ENCODE measurements at places on chromosomes 5 and 9.

DNA sequence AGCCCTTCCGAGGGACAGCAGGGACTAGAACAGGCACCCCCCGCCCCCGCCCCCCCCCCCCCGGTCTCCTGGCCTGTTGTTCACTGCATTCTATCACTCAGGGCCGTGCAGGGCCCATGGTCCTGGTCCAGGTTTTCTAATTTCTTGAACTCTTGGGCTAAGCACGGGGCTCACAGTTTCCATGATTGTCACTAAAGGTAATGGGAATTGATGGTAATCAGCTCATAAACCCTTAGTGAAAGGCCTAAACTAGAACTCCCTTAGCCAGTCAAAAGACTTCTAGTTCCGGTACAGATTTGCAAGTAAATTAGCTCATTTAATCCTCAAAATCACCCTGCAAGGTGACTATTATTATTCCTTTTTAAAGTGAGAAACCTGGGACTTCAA is 14.7 kb upstream of the PWWP2A start:
- no peak for DNase-seq

DNA sequence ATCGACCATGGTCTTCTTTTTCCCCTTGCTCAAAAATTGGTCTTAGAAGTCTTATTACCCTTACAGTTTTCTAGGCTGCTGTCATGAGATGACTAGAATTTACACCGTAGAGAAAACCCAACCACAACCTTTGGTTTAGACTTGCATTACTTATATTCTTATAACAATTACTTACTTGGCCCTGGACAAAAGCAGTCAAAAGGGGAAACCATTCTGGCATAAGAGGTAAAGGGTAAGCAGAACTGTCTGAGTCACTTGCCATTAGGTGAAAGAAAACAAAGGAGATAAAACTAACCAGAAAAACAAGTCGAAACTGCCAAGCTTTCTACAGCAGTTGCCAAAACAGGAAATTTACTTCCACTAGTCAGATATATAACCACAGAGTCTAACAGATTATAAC is 17.9 kb downstream of the TMEM245 start:
- DNase-seq, result no peak

- DNase-seq, result no peak
These were observed 31.0 kb downstream of the UGT3A2 start for GRCh38 chr5:36035696-36036095.

DNA sequence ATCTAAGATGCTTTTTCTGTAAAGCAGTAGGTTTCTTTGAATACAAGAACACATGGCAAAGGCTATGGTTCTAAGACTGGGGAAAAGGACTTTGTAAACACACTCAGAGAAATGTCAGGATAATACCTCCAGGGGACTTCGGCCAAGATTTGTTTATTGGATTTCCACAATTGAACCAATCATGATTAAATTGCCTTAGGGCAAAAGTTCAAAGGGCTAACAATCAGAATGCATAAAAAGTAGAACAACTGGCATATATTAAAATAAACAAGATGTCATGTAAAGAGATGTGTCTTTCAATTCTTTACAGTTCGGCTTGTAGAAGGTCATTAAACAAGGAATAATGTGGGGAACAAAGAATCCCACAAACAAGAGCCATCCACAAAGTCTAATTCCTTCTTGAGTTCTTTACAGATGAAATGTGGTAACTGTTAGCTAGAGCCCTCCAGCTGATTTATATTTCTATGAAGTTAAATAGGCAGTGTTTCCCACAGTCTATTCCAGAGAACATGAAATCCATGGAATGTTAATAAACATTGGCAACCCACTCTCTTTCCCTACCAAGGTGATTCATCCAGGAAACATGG is 565.5 kb downstream of the ZNF608 start:
- no peak for DNase-seq

GRCh38 chr9:512555-513272 is 298.0 kb downstream of the DOCK8 start:
- no peak for DNase-seq

DNA sequence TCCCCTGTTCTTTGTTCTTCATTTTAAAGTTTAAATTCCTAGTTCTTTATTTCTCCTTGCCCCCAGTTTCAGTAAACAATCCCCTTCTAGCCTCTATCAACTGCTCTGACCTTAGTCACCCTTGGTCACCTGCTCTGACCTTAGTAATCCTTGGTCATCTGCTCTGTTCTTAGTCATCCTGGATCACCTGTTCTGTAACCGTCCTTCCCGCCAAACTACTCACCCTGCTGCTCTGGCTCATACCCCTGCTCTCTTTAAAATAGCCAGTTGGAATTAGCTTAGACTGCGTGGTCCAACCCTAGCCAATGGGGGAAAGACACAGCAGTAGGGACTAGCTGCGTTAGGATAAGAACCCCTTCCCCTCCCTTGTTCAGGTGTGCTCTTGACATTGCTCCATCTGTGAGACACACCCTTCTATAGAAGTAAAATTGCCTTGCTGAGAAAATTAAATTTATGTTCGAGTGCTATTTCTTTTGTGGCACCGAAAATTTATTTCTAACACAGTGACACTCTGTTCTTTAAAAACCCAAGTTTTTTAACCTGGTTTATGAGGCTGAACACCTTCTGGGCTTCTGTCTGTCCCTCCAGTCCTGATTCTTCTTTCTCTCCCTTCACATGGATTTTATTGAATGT is 3.8 kb downstream of the PRRC1 start:
- no peak for DNase-seq

DNA sequence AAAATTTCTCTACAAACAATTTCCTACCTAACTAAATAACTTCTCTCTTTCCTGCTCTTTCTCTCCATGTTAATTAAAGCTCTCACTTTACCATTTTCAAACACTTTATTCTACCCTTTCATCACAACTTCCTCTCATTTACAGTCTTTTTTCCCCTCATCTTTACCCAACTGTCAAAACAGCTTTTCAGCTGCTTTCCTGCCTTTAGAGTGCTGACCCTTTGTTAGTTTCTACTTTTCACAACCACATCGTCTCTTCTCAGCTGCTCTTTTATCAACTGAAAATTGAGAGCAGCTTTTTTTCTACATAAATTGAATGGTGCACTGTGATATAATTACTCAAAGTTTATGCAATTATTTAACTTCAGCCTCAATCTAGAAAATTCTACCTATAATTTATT is 3.1 kb upstream of the HOMER1 start:
- DNase-seq, result no peak

DNA sequence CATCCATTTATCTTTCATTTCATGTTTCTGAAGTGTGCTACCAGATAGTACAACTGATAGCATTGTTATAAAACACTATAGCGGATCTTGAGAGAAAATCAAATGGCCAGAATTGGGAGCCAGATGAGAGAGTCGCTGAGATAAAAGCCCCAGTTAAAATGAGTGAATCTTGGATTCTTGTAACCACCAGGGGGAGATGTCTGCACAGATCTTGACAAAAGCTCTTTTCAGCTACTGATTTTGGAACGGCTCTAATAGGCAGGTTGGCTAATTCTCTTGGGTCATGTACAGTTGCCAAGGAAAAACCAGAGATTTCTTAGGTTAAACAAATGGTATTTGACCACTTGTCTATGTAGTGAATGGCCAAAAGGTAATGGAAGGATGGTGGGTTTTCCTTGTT is 21.7 kb downstream of the F2RL2 start:
- DNase-seq, result no peak

GRCh38 chr5:67047160-67047559 is 149.4 kb downstream of the CD180 start:
- DNase-seq, result no peak

DNA sequence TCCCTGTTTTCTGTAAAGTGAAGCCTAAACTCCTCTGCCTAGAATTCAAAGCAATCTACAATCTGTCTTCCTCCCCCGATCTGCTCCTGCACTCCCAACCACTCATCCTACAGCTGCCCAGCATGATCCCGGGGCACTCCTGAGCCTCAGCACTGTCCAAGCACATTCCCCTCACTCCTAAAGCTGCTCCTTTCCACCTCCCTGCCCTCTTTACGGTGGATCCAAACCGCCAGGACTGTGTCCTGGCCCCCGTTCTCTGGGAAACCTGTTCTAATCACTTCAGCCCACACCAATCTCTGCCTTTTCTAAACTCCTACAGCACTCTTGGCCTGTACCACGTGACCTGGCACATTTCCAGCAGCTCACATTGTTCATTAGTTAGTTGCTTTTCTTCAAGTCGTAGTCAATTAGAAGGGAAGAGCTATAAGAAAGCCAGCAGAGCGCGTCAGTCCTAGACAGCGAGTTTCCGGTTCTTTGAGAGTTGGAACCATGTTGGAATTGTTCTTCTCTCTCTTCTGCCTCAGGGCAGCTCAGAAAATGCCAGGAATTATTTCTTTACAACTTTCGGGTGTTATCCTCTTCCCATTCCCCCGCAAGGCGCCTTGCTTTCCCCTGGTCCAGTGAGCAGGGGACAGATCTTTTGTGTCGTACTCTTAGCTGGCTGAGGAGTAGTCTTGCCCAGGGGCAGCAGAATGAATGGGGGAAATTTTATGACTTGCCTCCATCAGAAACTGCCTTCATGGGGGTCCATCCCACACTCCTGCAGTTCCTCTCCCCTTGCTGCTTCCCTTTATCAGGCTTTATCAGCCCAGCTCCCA is 60.7 kb downstream of the NRG2 start:
- DNase-seq, result no peak
